B cell (primary cell): ENCODE measurements at places on chromosomes 3 and 15. TPM values are rescaled to one million over a fixed set of nuclear protein-coding genes. Genes with fewer than 3 reads are reported as not detected.

DNA sequence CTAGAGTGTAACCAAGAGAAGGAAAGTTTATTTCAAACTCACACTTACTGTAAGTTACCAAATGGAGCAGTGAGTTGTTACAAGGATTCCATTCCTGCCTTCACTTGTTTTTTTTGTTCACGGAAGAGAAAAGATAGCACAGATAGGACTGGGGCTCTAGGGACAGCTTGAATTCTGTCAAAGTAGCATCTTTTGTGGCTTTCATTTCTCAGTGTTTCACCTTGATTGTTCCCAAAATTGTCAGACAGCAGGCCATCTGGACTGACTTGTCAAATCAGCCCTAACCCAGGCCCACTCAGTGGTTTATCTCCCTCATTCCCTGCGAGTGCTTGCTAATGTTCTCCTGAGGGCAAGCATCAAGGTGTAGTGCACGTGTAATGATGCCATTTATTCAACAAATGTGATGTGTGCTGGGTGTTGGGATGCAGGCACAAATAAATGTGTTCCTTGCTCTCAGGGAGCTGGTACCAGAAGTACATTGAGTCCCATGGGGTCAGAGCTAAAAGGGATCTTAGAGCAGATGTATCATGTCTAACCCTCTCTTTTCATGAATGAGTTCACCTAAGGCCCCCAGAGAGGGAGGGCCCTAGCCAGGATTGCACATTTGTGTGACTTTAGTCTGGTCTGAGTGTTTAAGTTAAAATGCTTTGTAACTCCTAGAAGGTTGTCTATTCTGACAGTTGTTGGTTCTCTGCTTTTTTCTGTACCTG lies 49.1 kb downstream of the PDHB start:
- H3K36me3 ChIP-seq = no peaks in the 10 kb centered on the region
- H3K27ac ChIP-seq = no peak overlapping the region

DNA sequence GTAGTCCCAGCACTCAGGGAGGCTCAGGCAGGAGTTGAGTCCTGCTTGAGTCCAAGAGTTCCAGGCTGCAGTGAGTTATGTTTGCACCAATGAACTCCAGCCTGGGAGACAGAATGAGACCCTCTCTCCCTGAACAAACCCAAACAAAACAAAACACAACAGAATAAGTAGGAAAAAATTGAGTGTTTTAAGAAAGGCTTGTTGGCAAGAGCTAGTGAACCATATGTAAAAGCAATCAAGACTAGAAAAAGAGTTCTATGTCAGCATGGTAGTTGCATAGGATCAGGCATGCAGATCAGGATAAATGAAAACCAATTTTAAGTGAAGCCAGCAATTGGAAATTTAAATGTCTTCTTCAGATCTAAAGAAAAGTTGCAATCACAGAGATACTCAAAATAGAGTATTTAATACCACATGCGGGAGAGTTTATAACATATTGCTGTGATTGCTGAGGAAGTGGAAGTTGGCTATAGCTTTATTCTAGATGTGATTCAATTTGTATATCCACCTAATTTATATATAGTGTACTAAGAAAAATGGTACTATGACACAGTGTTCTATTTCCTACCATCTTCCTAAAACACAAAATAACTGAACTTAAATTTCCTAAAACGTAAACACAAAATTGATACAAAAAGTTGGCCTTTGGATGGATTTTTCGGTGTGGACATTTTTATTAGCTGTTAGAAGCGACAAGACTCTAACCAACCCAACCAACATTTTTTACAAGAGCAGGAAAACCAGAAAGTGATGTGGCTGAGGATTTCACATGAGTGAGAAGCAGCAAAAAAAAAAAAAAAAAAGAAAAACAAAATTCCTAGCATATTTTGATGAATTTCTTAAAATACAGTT lies 101.9 kb upstream of the ROBO1 start:
- DNase-seq = no peak
- no peak overlapping the region for H3K27ac ChIP-seq
- H3K36me3 ChIP-seq = no peaks in the 10 kb centered on the region
- no peaks in the 10 kb centered on the region for H3K4me1 ChIP-seq
- H3K4me3 ChIP-seq = no peak overlapping the region

GRCh38 chr3:117303443-117303842 lies 593.9 kb downstream of the TUSC7 start:
- H3K4me3 ChIP-seq = no peak overlapping the region
- no peak overlapping the region for H3K27ac ChIP-seq
- no peaks in the 10 kb centered on the region for H3K36me3 ChIP-seq
- H3K27me3 ChIP-seq = no peaks in the 10 kb centered on the region
- no peaks in the 10 kb centered on the region for H3K4me1 ChIP-seq

GRCh38 chr15:100947760-100948429 lies 28.7 kb downstream of the LRRK1 start:
- no peaks in the 10 kb centered on the region for H3K27me3 ChIP-seq
- peak overlapping the region; percentile 11 for H3K4me3 ChIP-seq
- no peak overlapping the region for H3K27ac ChIP-seq
- H3K4me1 ChIP-seq = peaks cover 16% of the 10 kb centered on the region

DNA sequence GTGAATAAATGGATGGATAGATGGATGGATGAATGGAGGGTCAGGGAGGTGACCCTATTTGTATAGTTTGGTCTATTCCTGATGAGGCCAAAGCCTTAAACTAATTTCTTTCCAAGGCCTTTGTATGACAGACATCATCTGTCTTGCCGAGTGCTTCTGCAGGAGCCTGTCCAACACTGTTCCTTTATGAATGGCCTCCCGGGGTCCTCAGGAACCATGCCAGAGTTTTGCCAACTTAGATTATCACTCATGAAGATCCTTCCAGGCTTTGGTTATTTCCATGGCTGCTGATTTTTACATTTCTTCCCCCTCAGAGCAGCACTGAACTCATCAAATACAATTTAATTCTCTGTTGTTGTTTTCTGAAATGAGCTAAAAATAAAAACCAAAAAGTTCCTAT lies 133.0 kb upstream of the SOX2 start:
- no peak for DNase-seq
- no peaks in the 10 kb centered on the region for H3K27me3 ChIP-seq
- no peak overlapping the region for H3K27ac ChIP-seq
- H3K36me3 ChIP-seq = no peaks in the 10 kb centered on the region

DNA sequence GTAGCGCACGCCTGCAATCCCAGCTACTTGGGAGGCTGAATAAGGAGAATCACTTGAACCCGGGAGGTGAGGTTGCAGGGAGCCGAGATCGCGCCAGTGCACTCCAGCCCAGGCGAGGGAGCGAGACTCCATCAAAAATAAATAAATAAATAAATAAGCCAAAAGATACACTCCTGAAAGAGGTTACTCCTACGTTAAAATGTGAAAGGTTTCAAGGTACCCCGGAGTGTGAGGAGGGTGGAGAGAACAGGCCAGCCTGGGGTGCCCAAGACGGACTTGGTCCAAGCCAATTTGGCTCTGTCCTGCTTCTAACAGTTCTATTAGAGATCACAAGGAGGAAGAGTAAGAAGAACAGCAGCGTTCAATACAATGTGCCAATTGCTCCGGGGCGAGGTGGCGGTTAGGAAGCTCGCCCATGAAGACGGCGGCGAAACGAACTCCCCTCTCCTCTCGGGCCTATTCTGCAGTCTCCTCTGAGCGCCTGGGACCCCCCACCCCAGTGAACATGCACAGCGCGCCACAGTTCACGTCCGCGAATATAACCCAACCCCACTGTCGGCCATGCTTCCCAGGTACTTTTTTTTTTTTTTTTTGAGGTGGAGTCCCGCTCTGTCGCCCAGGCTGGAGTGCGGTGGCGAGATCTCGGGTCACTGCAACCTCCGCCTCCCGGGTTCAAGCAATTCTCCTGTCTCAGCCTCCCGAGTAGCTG lies 942 bp downstream of the ELP6 start:
- peaks cover 22% of the 10 kb centered on the region for H3K36me3 ChIP-seq
- H3K4me3 ChIP-seq = peak overlapping the region; percentile 79
- no peaks in the 10 kb centered on the region for H3K27me3 ChIP-seq
- H3K4me1 ChIP-seq = peaks cover 9% of the 10 kb centered on the region

The P2RY1 gene
- total RNA-seq = 0.15 and 0.17 TPM in 2 replicates
